ENCODE measurements at places on chromosomes 6 and 20. TPM values are rescaled to one million over a fixed set of nuclear protein-coding genes. Genes with fewer than 3 reads are reported as not detected.
A peak's percentile ranks its signal among the peaks of the same experiment; 100 is the strongest.

DNA sequence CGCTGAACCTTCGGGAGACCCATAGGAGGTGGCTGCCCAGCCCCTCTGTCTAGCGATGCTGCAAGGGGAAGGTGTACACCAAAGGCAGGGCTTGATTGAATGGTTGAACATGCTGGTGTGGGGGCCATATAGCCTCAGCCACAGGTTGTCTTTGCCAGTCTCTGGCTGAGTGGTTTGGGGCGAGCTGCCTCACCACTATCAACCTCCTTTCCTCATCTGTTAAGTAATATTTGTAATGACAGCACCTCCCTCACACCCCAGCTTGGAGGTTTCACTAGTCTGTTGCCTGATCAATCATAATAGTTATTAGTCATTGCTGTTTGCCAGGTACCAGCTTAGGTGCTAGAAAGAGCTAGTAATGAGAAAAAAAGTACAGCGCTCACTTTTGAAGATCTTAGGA lies 11.8 kb upstream of the ZNF831 start:
- DNase-seq, result no peak

GRCh38 chr20:21090111-21090618 lies 16.0 kb downstream of the LINC00237 start:
- DNase-seq, result no peak

GRCh38 chr6:44133003-44133931 lies 5.9 kb downstream of the TMEM63B start:
- peak; percentile 30 for DNase-seq

DNA sequence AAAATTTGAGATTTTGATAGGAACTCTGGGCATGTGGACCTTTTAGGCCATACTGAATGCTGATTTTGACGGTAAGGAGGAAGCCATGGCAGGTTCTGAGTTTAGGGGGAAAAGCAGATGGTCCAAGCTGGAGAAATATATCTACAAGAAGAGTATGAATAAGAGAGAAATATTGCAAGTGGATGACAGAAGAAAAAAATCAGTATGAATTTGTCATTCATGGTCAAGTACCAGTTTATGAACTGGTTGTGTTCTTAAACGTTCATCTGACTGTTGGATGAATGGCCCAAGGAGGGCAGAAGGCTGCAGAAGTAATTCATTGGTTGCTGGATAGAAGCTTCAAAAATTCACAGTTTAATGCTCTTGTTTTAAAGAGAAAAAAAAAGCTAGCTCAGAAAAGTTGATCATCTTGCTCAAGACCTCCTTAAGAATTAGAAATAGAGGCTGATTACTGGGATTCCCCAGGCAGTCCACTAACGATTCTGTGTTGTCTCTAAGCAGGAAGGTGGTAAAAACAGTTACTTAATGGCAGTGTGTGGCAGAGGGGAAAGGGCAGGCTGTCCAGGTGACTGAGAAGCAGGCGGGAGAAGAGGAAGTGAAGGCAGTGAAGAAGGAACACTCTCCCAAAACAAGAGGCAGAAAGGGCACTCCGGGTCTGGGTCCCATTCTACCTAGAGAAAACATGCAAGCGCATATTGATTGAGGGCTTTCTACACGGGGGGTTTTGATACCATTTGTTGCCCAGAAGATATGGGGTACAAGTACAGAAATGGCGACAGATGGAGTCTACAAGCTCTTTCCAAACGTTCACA lies 2.0 kb upstream of the DUSP22 start:
- no peak for DNase-seq

GRCh38 chr20:49308875-49309274 lies 31.0 kb upstream of the ZNFX1 start:
- DNase-seq, result no peak

GRCh38 chr6:10510592-10511367 lies 10.4 kb upstream of the GCNT2 start:
- DNase-seq, result peak; percentile 62

DNA sequence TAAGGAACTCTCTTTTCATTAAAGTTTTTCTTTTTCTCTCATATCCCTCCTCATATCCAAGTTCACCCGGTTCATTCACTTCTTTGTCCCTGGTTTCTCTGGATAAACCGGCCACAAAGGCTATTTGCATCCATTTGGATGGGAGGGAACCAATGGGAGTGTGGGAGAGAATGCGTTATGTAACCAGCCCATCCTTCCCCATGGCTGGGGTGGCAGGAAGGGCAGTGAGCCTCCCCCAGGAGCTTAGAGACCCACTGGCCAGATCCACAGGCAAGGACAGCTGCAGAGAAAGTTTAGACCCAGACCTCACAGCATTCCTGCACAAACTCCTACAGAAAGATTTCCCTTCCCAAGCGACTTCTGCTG lies 10.7 kb downstream of the CASS4 start:
- no peak for DNase-seq

FUT9 gene
- total RNA-seq, result not detected

NKX2-2 gene
- 5.7 TPM for total RNA-seq

ENTPD6 gene
- 77.0 TPM for total RNA-seq

Data from SJSA1 (cell line).